DMS 273 treated with DMSO at 0.1 percent for 48 hours (cell line): ENCODE measurements at places on chromosomes 6 and 20.

DNA sequence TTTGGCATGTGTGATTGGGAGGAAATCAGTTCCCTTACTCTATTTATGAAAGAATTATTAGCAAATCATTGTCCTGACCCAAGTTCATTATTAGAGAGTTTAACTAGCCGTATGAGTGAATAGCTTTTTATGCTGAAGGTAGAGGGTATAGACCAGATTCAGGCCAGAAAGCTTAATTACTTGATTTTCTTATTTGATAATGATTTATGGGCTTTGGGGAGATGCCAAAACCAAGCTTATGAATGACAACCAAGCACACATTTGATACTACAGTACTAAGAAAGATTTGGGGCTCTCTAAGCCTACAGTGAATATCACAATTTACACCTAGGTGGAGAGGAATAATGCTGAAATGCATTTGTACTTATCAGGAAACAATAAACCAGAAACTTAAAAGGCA lies 193.2 kb downstream of the ARHGAP18 start:
- no peak for DNase-seq

DNA sequence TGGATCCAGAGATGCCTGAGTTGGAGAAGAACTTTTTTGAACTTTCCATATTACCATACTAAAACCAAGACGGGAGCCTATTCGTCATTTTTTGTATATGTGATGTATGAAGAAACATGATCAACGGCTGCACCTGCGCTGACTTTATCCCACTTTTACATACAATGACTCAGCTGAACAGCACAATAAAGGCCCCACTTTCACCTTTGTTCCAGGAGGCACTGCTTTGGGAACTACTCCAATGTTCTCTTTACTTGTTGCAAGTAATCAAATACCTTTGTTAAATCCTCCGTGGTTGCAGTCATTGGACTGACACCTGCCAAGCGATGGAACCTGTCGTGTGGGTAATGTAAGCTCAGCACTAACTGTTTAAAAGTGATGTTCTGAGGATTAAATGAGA lies 17.3 kb upstream of the BTN3A2 start:
- DNase-seq = no peak

DNA sequence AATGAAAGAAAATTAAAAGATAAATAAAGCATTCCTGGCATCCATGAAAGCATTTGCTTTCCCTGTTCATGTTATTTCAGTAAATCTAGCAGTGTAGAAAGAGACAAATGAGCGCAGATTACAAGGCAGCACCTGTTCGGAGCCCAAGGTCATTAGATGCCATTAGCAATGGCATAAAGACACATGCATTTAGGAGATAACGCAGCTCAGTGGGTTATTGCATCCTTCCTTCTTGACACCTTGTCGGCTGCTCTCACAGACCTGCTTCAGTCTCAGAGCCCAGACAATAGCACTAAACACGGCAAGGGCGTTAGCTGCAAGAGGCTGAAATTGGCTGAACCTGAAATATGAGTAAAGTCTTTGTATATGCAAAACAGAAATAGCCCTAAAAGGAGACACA lies 140.3 kb downstream of the ATXN1 start:
- DNase-seq = no peak

- no peak for DNase-seq
These were observed 107.3 kb downstream of the FOXO3 start for GRCh38 chr6:108667993-108668392.

- no peak for DNase-seq
These were observed 4.9 kb downstream of the TUBB start for GRCh38 chr6:30724906-30725667.
